ENCODE measurements at places on chromosomes 6 and 20.

DNA sequence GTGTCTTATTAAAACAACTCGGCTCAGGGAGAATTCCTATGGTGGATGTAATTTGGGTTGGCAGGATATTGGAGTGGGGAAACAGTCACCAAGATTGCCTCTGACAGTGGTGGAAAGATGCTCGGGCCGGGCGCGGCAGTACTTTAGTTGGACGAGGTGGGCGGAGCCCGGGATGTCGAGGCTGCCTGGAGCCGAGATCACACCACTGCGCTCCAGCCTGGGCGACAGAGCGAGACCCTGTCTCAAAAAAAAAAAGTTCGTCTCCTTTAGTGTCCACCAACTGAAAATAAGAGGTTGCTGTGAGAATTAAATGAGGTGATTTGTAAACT, 621 bp downstream of the NOL7 start:
- DNase-seq = no peak

- DNase-seq = no peak
Measured at GRCh38 chr6:16345449-16346330, 107.3 kb downstream of the GMPR start.

DNA sequence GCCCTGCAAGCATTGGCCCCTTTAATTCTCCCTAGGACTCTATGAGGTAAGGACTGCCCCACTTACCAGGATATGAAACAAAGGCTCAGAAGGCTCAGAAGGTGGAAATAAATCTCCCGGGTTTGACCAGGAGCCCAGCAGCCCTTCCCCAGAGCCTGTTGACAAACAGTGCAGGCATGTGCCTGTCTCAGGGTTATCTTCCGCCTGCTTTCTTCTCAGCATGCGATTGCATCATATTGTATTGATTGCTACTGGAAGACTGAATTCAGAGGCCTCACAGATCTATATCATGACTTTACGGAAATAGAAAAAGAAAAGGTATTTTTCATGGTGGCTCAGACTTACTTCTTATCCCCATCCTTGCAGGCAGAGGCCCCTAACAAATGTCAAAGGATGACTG, 92.7 kb downstream of the PHACTR3 start:
- no peak for DNase-seq

DNA sequence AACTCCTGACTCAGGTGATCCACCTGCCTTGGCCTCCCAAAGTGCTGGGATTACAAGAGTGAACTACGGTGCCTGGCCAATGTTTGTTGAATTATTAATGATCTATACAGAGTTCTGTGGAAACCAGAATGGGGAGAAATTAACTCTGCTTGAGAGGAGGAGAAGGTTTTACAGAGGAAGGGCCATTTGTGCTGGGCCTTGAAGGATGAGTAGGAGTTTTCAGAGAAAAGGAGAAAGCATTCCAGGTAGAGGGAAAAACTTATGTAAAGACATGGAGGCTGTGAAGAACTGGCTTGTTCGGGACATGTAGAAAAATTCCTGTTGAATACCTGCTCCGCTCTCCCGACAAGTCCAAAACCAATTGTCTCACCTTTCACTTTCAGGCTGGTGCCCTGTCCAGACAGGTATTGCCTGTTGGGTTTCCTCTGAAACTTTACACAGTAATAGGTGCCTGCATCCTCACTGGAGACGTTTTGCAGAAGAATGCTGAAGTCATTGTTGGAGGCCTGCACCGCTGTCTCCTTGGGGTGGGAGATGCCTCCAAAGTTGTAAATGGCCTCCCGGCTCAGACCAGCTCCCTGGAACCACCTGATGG, 11.3 kb upstream of the NSFL1C start:
- DNase-seq = no peak

DNA sequence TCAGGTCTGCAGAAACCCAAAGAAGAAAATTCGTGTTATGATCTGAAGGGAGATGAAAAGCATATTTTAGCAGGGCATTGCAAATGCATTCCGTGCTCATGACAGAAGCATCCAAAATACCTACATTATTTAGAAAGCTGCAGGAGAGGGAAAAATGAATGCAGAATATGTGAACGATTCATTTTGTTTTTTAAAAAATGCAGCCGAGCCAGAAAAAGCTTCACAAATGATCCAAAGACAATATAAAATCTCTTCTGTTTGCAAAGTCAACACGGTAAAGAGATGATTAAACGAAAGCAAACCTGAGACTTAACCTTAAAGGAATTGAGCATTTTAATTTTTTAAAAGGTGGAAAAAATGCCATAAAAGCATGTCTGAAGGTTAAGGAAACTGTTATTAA, 136.1 kb upstream of the SULF2 start:
- no peak for DNase-seq
